ENCODE measurements at places on chromosomes 1 and 21.

GRCh38 chr1:162285149-162285561, 91.5 kb downstream of the SPATA46 start:
- DNase-seq, result no peak

DNA sequence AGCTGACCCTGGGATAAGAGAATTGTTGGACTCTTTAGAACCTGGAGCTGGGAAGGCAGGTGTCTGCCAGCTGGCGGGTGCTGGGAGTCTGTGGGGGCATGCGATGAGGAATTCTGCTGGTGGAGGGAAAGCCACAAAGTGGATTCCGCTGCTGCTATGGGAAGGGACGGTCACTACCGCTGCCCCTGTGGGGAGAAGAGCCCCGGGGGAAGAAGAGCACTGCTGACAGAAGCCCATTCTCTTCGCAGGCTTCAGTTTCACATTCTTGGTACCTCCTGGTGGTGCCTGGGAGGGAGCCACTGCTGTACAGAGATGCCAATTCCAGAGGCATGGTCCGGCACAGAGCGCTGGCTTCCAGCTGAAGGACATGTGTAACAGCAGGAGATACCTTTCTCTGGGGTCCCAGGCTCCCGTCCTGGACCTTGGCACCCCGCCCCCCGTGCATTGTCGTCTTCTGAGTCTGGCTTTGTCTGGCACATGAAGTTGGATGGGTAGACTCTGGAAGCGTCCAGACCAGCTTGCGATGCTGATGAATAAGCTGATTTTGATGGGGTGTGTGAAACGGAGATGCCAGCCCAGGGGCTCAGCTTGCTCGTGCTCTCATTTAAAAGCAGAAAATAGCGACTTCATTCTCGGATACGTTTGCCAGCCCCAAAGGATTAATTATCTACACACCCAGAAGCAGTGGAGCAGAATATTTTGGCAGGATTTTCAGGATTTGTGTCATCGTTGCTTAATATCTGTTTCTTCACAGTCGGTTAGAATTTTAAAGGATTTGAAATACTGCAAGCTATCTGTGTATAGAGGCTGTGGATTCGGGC, 13.2 kb downstream of the PDXK start:
- no peak for DNase-seq

DNA sequence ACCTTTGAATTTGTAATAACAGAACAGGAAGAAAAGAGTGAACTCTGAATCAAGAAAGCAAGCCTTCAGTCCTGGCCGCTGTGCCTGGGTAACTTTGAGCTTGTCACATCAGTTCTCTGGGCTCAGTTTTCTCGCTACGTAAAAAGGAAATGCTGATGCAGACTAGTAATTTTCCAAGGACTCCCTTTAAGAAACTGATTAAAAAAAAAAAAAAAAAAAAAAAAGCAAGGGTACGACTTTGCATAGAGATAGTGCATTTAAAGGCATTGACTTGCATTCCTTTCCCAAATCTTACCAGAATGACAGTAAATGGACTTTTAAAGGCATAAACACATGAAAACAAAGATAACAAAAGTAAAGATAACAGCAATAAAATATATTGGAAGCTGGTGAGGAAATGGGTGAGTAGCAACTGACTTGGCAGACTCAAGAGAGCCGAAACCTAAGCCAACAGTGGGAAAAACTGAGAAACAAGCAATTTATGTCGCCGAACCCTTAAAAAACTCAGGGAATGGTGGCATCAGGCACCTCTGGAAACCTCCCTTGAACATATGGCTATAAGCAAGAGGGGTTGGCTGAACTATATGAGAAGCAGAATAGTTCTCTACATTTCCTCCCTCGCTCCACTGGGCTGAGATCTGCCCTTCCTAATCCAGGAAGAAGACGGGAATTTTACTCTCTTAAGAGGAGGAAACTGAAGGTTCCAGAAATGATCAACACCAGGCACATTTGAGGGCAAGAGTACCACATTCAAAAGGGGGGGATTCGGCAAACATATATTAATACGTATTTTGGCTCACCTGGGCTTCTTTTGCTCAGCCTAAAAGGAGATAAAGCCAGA, 189.2 kb downstream of the CDC7 start:
- no peak for DNase-seq

- DNase-seq, result no peak
Measured at GRCh38 chr21:34363733-34364132, at the start of gene KCNE2. Gene KCNE2 (plus strand): TSS chr21:34364006. CDS start chr21:34370479, 6,473 bp downstream.

Measured in cortex of kidney (tissue), 1 donor.